PC-3 (cell line): ENCODE measurements at places on chromosomes 5 and 9.

- no peak for DNase-seq
These were observed 14.9 kb upstream of the CARD19 start for GRCh38 chr9:93081081-93081529.

DNA sequence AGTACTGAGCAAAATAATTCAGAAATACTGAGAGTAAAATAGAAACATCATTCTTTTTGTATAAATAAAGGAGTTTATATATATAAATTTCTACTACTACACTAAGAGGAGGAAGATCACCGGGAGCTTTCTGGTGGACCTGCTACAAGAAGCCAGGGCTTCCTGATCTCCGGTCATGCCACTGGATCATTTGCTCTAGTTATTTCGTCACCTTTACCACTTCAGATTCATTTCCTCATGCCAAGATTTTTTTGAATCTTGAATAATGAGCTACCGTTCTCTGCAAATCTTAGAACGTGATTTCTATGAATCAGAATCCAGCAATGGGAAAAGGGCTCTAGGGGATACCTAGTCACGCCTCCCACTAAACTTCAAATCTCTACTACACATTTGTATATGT, 51.9 kb upstream of the TBC1D9B start:
- no peak for DNase-seq

- peak; percentile 51 for DNase-seq
These were observed 10.8 kb downstream of the FAF2 start for GRCh38 chr5:176458904-176459561.

DNA sequence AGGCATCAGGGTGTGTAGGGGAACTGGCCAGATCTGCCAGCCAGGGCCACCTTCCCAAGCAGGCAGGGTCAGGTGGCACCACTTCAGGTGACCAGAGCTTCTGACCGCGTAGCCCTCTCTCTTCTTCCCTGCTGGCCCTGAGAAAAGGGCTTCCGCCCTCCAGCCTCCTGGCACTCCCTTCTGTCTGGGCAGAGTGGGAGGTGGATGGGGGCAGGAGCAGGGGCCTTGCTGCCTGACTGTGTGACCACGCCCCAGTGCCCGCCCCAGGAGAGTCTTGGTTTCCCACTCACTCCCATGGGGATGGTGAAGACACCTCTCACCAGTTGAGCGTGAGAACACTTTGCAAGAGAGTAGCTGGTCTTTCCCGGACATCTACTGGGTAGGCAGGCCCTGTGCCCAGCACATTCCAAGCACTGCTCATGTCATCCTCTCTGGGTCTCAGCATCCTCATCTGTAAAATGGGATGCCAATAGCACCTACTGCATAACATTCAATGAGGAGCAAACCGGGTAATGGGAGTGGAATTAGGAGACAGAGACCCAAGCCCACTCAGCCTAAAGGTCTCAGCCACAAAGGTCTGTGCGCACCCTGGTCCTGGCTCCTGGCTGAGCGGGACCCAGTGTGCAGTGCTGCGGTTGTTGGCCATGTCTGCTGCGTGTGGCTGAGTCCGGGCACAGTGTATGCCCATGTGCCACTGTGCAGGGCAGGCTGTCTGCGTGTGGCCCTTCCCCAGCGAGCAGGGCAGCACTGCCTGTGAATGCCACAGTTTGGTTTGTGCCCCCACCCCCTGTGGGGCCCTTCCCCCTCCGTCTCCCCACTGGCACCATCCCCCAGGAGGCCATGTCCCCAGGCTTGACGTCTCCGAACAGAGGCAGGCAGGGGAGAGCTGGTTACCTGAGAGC, 179.1 kb upstream of the IER5L start:
- no peak for DNase-seq

GRCh38 chr9:71119746-71120145, 1.7 kb downstream of the TRPM3 start:
- no peak for DNase-seq

DNA sequence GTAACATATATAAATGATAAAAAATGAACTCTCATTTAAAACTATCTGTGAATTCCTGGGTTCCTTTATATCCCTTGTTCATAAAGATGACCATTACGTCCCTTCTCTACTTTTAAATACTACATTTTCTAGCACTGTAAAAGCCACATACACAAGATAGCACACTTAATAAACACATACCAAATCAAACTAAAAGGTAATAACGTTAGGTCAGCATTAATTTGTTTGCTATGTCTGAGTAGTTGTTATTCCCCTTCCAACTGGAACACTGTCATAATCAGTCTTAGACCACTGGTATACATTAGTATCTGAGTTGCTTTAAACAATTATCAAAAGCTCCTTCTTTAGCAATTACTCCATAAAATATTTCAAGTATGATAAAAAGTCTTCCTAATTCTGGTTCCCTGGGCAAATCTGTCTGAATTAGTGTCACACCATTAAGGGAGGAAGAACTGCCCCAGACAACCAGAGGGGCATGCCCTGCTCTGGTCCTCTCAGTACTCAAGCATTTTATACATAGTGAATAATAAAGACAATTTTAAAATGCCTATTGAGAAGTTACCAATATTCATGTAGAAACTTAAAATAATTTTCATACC, 98.1 kb downstream of the RAPGEF6 start:
- DNase-seq: no peak

DNA sequence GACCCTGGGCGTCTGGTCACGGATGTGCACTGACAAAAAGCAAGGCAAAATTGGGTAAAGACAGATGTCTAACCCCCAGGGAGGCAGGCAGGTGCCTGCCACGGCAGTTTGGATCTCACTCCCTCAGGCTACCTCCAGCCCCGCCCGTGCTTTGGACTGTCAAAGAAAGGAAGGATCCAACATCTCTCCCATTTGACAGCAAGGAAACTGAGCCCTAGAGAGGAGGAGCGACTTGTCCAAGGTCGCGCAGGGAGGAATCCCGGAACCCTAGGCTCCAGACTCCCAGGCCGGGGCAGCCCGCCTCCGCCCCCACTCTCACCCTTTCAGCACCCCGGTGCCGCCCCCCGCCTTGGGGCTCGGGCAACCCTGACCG, 376 bp downstream of the GOLGA1 start:
- peak; percentile 30 for DNase-seq

DNA sequence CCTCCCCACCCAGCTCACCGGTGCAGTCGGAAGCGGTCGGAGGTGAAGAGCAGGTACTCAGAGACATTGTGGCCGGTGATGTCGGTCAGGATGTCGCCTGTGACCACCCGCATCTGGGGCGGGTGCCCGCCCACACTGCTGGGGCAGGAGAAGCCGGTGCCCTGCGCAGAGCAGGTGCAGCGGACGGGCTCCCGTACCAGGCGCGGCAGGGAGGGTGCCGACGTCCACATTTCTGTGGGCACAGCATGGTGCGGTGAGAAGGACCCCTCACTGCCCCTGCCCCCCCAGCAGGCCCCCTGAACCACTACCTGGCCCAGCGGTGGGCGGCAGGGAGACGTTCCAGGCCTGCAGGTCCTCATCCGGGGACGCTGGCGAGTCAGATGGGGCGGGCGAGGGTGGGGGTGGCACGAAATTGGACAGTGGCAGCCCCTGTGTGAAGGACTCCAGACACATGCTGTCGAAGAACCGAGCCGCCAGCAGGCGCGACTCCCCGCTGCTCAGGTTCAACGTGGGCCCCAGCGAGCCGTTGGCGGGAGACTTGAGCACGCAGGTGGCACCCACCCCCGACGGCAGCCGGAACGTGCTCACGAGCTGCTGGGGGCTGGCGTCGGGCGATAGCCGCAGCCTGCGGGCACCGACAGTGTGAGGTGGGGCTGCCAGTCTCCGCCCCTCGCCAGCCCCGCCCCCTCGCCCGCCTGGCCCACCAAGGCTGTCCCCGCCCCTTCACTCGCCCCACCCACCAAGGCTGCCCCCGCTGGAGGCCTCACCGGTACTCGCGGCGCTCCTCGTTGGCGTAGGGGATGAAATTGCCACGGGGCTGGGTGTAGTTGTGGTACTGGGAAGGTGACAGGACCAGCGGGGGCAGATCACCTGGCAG, 15.1 kb downstream of the ABCA2 start:
- no peak for DNase-seq

- DNase-seq: no peak
These were observed 32.3 kb downstream of the NTRK2 start for GRCh38 chr9:84701801-84702200.

- no peak for DNase-seq
These were observed 17.6 kb downstream of the AFAP1L1 start for GRCh38 chr5:149289301-149289700.

DNA sequence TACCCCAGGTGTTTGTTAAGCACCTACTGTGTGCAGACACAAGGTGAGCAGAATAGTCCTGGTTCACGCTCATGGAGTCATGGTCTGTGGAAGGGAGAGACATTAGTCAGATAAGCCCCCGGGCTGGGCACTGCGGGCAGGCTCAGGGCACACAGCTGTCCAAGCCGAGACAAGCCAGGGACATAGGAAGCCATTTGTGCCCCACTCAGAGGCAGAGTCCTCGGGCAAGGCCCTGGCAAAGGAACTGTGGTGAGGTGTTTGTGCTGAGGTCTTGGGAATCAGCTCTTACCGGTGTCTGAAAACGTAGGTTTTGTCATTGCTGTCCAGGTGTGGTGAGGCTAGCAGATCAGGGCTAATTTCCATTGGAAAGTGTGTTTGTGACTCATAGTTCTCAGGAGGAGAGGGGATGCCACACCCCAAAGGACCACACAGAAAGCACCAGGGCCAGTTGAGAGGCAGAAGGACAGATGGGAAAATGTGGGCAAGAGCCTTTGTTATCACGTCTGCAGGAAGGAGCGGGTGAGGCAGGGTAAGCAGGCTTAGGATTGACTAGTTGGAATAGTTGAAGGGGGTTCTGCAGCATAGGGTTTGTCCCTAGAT, 46.1 kb upstream of the NEURL1B start:
- DNase-seq: no peak

GRCh38 chr9:33159777-33160127, 7.4 kb downstream of the B4GALT1 start:
- peak; percentile 50 for DNase-seq

DNA sequence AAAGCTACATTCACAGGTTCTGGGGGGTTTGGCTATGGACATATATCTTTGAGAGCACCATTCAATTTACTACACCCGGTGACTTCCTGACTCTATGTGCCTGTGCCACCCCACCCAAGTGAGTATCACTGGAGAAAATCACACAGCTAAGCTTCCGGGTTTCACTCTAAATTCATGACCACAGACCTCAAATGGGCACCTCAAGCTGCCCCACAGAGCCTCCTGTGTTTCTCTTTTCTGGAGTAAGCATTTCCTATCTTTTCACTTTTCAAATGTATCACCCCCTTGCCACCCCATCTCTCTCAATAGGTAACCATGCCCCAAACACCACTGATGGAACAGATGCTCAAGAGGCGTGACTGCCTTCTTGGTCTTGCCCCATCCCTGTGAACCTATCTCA, 49.2 kb upstream of the NEK6 start:
- no peak for DNase-seq

DNA sequence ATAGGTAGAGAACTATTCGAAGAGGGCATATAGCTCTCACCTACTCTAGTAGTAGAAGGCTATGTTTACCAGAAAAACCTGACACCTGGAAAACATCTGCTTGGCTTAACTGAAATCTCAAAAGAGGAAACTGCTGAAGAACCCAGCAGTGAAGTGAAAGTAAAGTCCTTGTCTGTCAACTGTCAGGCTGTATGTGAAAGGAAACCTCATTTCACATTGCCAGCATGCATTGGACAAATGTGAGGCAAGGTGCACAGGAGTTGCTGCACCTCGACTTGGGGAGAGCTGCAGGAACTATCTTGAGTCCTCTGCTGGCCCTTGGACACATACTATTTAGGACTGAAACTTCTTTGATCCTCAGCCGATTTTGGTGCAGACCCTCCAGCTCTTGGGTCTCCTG, 53.3 kb downstream of the NREP start:
- DNase-seq: no peak
